Memory B cell (primary cell): ENCODE measurements at places on chromosomes 3 and 15.

- DNase-seq, result no peak
Observed at GRCh38 chr3:141860086-141860669, 16.3 kb upstream of the ATP1B3 start.

GRCh38 chr3:19738846-19739245 is 195.2 kb downstream of the EFHB start:
- no peak for DNase-seq

GRCh38 chr3:184954251-184954650 is 142.3 kb downstream of the VPS8 start:
- DNase-seq, result no peak

- no peak for DNase-seq
Observed at GRCh38 chr15:92803852-92804609, 96.1 kb upstream of the CHD2 start.

GRCh38 chr3:43856351-43856750 is 165.6 kb downstream of the ABHD5 start:
- DNase-seq, result no peak

GRCh38 chr3:141421639-141422319 is 53.5 kb downstream of the ZBTB38 start:
- DNase-seq, result no peak

GRCh38 chr3:126926684-126927400 is 56.1 kb upstream of the PLXNA1 start:
- DNase-seq, result no peak

- no peak for DNase-seq
Observed at GRCh38 chr3:35932995-35933394, 293.7 kb downstream of the ARPP21 start.

- DNase-seq, result no peak
Observed at GRCh38 chr3:124700880-124701684, 29.2 kb upstream of the UMPS start.

DNA sequence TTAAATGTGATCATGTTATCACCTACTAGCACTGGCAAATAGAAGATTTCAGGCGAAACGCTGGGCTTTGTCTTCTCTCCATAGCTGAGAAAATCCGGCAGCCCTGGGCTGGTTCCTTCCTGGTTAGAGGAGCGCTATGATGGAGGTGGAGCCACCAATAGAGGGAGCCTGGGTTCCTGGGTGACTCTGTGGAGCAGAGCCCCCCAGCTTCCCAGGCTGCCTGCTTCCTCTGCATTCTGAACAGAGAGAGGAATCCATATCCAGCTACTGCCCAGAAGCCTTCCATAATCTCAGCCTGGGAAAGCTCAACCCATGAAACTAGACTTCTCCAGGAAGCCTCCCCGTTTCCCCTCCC is 32.6 kb upstream of the IQSEC1 start:
- DNase-seq, result no peak
